Activated CD8-positive, alpha-beta T cell treated with anti-CD3 and anti-CD28 coated beads for 36 hours (primary cell): ENCODE measurements at places on chromosomes 7 and 10. TPM values are rescaled to one million over a fixed set of nuclear protein-coding genes. Genes with fewer than 3 reads are reported as not detected.
A peak's percentile ranks its signal among the peaks of the same experiment; 100 is the strongest.

DNA sequence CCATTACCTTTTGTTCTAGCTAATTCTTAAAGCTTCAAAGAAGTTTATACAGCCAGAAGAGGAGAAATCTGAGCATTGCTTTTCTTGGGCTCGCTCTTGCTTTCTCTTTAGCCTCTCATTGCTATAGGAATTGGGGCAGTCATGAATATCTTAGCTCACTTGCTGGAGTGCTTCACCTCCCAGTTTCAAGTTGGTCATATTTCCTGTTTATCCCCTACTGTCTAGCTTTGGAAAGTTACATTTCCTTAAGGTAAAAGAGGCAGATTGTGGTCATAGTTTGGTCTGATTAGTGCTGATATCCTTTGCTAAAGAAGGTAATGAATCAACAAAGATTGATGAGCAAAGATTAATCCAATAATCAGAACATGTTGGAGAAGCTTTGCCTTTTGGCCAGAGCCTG lies 77.7 kb upstream of the GLI3 start:
- no peaks in the 10 kb centered on the region for H3K36me3 ChIP-seq
- no peak overlapping the region for H3K27ac ChIP-seq
- peaks cover 1% of the 10 kb centered on the region for H3K27me3 ChIP-seq
- no peaks in the 10 kb centered on the region for H3K4me1 ChIP-seq
- no peak overlapping the region for H3K4me3 ChIP-seq

Gene HIBADH
- total RNA-seq = 20.9 TPM

DNA sequence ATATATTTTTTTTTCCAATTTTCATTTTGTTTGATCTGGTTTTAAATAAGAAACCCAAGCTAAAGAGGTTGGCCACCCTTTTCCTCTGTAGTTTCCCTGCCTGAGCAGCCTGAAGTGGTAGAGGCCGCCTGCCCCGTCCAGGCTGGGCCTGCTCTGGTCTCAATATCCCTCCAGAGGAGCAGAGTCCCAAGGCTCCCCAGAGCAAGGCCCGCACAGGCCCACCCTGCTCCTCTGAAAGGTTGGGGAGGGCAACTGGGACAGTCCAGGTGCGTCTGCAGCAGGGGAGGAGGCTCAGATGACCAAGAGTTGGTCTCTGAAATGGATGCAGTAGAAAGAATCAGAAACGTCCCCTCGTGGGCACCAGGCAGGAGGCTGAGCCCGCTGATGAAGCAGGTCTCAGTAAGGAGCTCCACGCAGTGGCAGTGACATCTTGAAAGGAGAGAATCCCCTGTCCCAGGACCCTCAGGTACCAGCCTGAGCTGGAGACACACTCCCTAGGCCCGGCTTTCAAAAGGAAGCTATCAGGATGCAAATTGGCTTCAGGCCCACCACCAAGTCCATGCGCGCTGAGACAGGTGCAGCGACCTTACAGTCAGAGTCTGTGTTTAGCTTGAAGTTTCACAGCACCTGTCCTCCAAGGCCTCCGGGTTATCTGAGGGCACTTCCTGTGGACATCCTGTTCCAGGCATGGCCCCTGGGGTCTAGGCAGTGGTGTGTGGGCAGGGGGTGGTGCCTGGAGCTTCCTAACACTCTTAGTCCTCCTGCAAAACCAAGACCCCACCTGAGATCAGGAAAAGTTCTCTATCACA lies 37.7 kb downstream of the EN2 start:
- no peak overlapping the region for H3K4me3 ChIP-seq
- no peak overlapping the region for H3K27ac ChIP-seq

- no peaks in the 10 kb centered on the region for H3K4me1 ChIP-seq
- no peak overlapping the region for H3K4me3 ChIP-seq
Measured at GRCh38 chr10:3009341-3009740, 58.0 kb upstream of the PFKP start.

GRCh38 chr7:121563177-121563576 lies 167.1 kb upstream of the FAM3C start:
- no peaks in the 10 kb centered on the region for H3K4me1 ChIP-seq
- H3K27me3 ChIP-seq = no peaks in the 10 kb centered on the region
- no peak overlapping the region for H3K4me3 ChIP-seq
- H3K36me3 ChIP-seq = no peaks in the 10 kb centered on the region

- no peak overlapping the region for H3K27ac ChIP-seq
- DNase-seq = peak; percentile 11
- peaks cover 10% of the 10 kb centered on the region for H3K4me1 ChIP-seq
- H3K4me3 ChIP-seq = no peak overlapping the region
Measured at GRCh38 chr10:1243486-1244234, 187.5 kb downstream of the WDR37 start.

Gene CYP17A1
- not detected for total RNA-seq

GRCh38 chr10:23172429-23173213 lies 19.5 kb upstream of the PTF1A start:
- no peaks in the 10 kb centered on the region for H3K36me3 ChIP-seq
- peaks cover 6% of the 10 kb centered on the region for H3K4me1 ChIP-seq
- DNase-seq = no peak
- peaks cover 57% of the 10 kb centered on the region for H3K27me3 ChIP-seq
- no peak overlapping the region for H3K27ac ChIP-seq

DNA sequence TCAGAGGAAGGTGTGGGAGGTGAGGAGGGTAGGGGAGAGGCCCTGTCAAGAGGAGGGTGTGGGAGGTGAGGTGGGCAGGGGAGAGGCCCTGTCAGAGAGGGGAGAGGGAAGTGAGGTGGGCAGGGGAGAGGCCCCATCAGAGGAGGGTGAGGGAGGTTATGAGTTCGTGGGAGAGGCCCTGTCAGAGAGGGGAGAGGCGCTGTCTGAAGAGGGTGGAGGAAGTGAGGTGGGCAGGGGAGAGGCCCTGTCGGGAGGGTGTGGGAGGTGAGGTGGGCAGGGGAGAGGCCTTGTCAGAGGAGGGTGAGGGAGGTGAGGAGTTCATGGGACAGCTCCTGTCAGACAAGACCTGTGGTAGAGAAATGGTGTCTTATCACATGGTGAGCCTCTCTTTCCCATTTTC lies 74.4 kb downstream of the INPP5A start:
- peaks cover 21% of the 10 kb centered on the region for H3K36me3 ChIP-seq
- no peak overlapping the region for H3K4me3 ChIP-seq
- H3K27ac ChIP-seq = peak overlapping the region; percentile 58
- peaks cover 6% of the 10 kb centered on the region for H3K27me3 ChIP-seq
- peak; percentile 55 for DNase-seq
- H3K4me1 ChIP-seq = peaks cover 49% of the 10 kb centered on the region

DNA sequence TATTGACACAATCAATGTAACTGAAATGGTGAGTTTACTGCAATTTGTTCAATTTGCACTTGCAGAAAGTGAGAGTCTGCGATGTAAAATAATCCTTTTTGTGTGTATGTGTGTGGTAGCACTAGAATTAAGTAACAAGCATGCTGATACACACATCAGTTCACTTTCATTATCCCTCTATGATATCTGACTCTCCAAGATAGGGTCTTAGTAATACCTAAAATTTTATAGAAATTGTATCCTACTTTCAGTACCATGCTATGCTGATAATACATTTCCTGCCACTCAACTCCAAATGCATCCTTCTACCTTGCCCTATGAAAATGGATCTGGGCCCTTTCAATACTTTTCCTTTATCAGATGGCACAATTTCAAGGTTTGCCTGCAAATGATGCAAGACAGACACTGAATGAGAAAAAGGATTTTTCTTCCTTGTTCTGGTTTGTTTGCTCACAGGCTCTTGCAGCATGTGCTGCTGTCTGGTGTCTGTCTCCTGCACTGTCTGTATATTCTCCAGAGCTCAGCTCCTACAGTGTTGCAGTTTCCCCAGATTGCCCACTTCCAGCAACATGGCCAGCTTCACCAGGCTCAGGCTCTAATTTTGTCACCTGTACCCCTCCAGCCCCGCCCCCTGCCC lies 297.9 kb upstream of the HGF start:
- H3K27me3 ChIP-seq = no peaks in the 10 kb centered on the region
- no peak overlapping the region for H3K27ac ChIP-seq
- H3K4me3 ChIP-seq = no peak overlapping the region

DNA sequence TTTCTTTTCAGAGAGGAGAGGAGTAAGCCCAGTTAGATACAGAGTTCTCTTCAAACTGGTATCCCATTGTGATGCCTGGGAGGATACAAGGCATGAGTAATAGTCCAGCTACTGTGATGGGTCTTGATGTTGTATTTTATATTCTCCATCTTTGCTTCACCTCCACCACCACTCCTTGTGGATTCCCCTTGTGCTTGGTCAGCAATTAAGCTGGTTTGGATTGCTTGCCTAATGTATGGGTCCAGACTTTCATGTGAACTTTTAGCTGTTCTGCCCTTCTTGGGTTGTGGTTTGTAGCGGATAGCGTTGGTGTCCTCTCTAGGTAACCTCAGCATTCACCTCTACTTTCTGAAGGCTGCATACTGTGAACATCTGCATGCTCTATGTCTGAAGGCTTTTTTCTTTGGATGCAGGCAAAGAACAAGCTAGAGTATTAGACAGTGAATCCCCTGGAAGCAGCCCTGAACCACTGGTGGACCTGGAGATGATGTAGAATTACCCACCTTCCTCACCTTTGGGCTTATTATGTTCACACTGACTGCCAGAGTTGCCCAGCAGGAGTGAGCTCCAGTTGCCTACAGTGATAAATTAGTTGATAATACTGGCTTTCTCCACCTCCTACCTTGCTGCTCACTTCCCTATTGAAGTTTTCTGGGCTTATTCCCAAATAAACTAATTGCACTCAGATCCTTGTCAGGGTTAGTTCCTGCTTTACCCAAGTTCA lies 126.5 kb upstream of the MTPN start:
- no peaks in the 10 kb centered on the region for H3K4me1 ChIP-seq
- peaks cover 4% of the 10 kb centered on the region for H3K36me3 ChIP-seq
- no peaks in the 10 kb centered on the region for H3K27me3 ChIP-seq
- no peak for DNase-seq

Gene EGFR
- total RNA-seq = not detected

DNA sequence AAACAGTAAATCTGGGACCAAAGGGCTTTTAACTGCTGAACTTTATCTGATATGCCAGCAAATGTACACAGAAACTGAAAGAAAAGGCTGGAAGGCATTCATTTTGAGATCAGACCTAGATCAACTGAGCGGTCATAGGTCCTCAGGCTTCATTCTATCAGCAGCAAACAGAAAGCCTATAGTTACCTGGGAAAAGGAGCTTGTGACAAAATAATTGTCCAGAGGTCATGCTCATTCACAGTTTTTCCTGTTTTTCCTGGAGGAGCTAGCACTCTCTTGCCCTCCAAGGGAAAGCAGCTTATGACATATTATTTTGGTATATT lies 320.2 kb downstream of the AHR start:
- no peak overlapping the region for H3K27ac ChIP-seq
- no peak overlapping the region for H3K4me3 ChIP-seq
- no peaks in the 10 kb centered on the region for H3K36me3 ChIP-seq
- H3K27me3 ChIP-seq = no peaks in the 10 kb centered on the region

Gene GRM8
- total RNA-seq = not detected

Gene RUFY2
- 7.8 TPM for total RNA-seq

GRCh38 chr10:9561821-9562505 lies 1455.7 kb upstream of the CELF2 start:
- no peaks in the 10 kb centered on the region for H3K4me1 ChIP-seq
- no peaks in the 10 kb centered on the region for H3K36me3 ChIP-seq
- no peaks in the 10 kb centered on the region for H3K27me3 ChIP-seq
- H3K27ac ChIP-seq = no peak overlapping the region

Gene GIMAP2
- total RNA-seq = 42.2 TPM

DNA sequence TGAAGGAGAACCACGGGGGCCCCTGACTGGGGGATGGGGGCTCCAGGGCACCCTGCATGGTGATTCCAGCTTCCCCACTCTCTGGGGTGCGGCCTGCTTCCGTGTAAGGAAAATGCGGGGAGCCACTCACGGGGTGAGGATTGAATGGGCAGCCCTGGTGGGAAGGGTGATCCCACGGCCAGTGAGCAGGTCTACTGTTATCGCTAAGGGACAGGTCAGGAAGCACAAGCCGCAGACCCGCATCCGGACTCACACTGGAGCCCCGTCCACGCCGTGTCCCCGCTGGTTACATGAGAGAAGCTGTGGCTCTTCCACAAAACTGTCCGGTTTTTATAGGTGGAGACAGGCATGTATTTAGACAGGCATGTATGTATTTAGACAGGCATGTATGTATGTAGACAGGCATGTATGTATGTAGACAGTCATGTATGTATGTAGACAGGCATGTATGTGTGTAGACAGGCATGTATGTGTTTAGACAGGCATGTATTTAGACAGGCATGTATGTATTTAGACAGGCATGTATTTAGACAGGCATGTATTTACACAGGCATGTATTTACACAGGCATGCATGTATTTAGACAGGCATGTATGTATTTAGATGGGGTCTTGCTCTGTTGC lies 5.7 kb downstream of the PSMG3 start:
- H3K27ac ChIP-seq = no peak overlapping the region
- no peaks in the 10 kb centered on the region for H3K27me3 ChIP-seq
- no peak overlapping the region for H3K4me3 ChIP-seq

DNA sequence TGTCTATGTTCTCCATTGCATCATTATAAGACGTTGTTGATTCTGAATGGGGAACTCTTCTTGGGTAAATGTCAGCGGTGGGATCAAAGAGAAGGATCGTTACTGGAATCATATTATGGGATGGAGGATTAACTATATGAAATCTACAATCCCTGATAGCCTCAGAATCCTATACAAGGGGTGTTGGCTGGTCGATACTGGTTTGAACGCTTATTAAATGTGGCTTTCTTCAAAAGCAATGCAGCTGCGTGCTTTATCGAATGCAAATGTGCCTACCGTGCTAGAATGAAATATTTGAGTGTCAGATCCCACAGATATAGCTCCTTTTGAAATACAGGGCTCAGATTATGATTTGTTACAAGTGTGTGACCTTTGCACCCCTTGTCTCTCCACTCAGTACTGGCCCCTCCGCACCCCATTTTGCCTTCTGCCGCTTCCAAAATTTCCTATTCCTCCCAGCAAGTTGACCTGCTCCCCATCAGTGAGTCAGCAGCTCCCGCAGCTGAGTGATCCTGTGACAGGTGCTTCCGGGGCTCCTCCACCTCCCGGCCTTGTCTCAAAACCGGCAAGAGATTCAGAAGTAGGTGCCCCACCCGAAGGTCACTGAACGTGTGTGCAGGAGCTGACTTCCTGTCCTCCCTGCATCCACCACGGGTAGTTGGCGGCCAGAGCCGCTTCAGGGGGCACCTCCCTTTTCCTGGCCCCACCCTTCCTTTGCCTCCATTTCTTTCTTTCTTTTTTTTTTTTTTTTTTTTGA lies 76.6 kb downstream of the PTPRE start:
- H3K27ac ChIP-seq = no peak overlapping the region
- H3K4me3 ChIP-seq = no peak overlapping the region
- DNase-seq = no peak
- H3K36me3 ChIP-seq = no peaks in the 10 kb centered on the region

Gene TMEM273
- total RNA-seq = 16.6 TPM

Gene EGR2
- total RNA-seq = 45.6 TPM

Gene EIF3A
- 127 TPM for total RNA-seq
